ENCODE measurements at places on chromosomes 1 and 21. TPM values are rescaled to one million over a fixed set of nuclear protein-coding genes. Genes with fewer than 3 reads are reported as not detected.

Gene LRRC38
- not detected for total RNA-seq

Gene TNNI3K
- total RNA-seq: not detected

Gene SRGAP2C
- 50.5 TPM for total RNA-seq

Gene CFAP45
- 1.6 TPM for total RNA-seq

Gene EXTL2
- 9.8 TPM for total RNA-seq

- no peaks in the 10 kb centered on the region for H3K36me3 ChIP-seq
- DNase-seq: peak; percentile 33
- no peaks in the 10 kb centered on the region for H3K27me3 ChIP-seq
- H3K27ac ChIP-seq: peak overlapping the region; percentile 25
These were observed 604.6 kb downstream of the LRRIQ3 start for GRCh38 chr1:73593364-73593763.

DNA sequence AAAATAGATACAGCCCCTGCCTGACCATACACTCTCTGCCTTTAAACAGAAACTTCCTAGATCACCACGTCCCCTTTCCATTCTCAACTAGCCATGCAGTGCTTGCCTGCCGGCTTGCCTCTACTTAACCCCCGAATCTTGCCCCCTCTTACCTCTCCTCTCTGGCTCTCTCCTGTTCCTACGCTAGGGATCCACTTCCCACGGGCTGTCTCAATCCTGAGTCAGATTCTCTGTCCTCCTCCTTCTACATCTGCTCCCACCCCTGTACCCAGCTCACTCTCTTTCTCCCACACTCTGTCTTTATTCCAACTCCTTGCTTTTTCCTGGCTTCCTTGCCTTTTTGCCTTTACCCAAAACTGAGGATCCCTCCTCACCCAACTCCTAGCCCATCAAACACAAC lies 29.3 kb downstream of the ATF3 start:
- no peaks in the 10 kb centered on the region for H3K4me1 ChIP-seq
- no peak for DNase-seq

- no peak for DNase-seq
- no peaks in the 10 kb centered on the region for H3K27me3 ChIP-seq
- no peak overlapping the region for H3K27ac ChIP-seq
- H3K4me3 ChIP-seq: no peak overlapping the region
- no peaks in the 10 kb centered on the region for H3K36me3 ChIP-seq
These were observed 33.7 kb downstream of the WNT9A start for GRCh38 chr1:227913764-227914721.

GRCh38 chr1:64497088-64497883 lies 27.4 kb downstream of the CACHD1 start:
- peaks cover 31% of the 10 kb centered on the region for H3K4me1 ChIP-seq
- no peaks in the 10 kb centered on the region for H3K27me3 ChIP-seq
- H3K4me3 ChIP-seq: no peak overlapping the region
- peak overlapping the region; percentile 13 for H3K27ac ChIP-seq
- no peaks in the 10 kb centered on the region for H3K36me3 ChIP-seq

DNA sequence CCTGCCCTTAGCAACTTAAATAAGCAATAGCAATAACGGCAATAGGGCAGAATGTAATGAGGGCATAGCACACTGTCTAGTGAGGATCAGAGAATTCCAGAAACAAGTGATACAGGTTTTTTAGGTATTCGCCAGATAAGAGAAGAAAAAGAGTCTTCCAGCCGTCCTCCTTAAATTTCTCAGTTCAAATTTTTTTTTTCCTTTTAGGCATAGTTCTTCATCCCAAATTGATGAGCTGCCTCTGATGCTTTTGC lies 1.8 kb downstream of the PIGV start:
- no peaks in the 10 kb centered on the region for H3K27me3 ChIP-seq
- H3K27ac ChIP-seq: peak overlapping the region; percentile 100
- DNase-seq: no peak
- H3K4me1 ChIP-seq: peaks cover 50% of the 10 kb centered on the region

- H3K36me3 ChIP-seq: no peaks in the 10 kb centered on the region
- H3K27ac ChIP-seq: no peak overlapping the region
- no peak for DNase-seq
- no peaks in the 10 kb centered on the region for H3K27me3 ChIP-seq
- H3K4me1 ChIP-seq: no peaks in the 10 kb centered on the region
These were observed 53.3 kb downstream of the MTR start for GRCh38 chr1:236848274-236848923.

GRCh38 chr1:115867216-115867615 lies 26.3 kb upstream of the NHLH2 start:
- no peaks in the 10 kb centered on the region for H3K4me1 ChIP-seq
- H3K27me3 ChIP-seq: no peaks in the 10 kb centered on the region
- no peaks in the 10 kb centered on the region for H3K36me3 ChIP-seq
- H3K27ac ChIP-seq: no peak overlapping the region
- DNase-seq: no peak

DNA sequence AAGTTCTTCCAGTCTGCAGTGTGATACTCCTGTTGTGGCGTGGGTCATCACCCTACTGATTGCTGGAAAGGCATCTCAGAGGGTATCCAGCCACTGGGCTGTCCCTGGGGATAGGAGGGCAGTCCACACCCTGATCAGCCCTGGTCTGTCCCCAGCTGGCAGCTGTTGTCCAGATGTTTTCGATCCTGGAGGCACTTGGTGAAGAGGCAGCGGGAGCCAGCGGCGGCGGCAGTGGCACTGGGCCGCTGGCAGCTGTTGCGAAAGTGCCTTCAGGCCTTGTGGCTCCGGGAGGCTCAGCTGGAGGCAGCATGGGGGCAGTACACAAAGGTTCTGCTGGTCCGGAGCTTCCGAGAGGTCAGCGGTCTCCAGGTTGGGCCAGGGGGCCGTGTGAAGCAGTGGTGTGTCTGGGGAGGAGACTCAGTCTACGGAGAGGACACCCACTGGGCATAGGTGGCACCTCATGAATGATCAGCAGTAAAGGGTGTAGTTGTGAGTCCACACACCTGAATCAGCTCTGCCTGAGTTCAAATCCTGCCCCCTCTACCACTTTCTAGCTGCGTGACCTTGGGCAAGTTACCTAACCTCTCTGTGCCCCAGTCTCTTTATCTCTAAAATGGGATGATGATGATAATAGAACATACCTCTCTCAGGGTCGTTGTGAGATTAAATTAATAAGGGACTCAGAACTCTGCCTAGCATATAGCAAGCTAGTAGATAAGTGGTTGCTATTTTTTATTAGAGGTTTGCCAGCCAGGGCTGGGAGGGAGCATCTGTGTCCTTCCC lies 6.1 kb downstream of the C1orf167 start:
- DNase-seq: no peak
- no peak overlapping the region for H3K4me3 ChIP-seq
- H3K27me3 ChIP-seq: no peaks in the 10 kb centered on the region
- no peak overlapping the region for H3K27ac ChIP-seq
- H3K36me3 ChIP-seq: no peaks in the 10 kb centered on the region
- no peaks in the 10 kb centered on the region for H3K4me1 ChIP-seq

Data from Panc1 (cell line).